ENCODE measurements at places on chromosomes 4 and X.
A peak's percentile ranks its signal among the peaks of the same experiment; 100 is the strongest.

- DNase-seq: no peak
These were observed 160.6 kb downstream of the AFF2 start for GRCh38 chrX:148661035-148661434.

- DNase-seq: no peak
These were observed 10.4 kb upstream of the USO1 start for GRCh38 chr4:75714011-75714410.

GRCh38 chrX:150765782-150766350 is 72.7 kb downstream of the MTMR1 start:
- DNase-seq: no peak

DNA sequence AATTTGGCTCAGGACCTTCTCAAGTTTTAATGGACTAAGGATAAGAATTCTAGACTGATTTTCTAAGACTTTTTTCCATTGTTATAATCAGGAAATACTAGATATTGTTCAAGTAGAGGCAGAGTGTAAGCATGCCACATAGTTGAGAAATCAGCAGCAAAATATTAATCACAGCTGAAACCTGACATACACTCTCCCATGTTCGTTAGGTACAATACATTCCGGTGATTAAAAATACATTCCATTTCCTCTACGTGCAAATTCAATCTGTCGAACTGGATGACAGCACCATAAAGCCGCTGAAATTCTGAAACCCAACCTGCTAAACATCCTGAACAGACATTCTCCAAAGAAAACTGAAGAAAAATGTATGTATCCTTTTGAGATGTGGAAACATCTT is 587.6 kb upstream of the DIPK2B start:
- no peak for DNase-seq

- no peak for DNase-seq
These were observed 63.1 kb upstream of the SPP1 start for GRCh38 chr4:87912164-87913004.

DNA sequence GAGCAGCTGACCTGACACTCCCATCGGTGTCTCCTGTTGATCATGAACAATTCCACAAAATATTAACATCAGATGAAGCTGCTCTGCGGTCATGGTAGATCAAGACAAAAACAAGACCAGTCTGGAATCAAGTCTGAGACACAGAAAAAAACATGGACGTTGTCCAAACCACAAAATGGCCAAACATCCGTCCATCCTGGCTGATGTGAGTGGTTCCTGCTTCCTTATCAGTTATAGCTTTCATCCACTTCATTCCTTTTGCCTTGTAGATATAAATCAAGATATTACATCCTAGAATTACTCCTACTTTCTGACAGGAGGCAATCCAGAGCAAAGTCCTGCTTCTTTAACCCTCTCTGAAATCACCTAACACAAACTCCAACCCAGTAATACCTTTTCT is 28.8 kb upstream of the PCSK1N start:
- no peak for DNase-seq

DNA sequence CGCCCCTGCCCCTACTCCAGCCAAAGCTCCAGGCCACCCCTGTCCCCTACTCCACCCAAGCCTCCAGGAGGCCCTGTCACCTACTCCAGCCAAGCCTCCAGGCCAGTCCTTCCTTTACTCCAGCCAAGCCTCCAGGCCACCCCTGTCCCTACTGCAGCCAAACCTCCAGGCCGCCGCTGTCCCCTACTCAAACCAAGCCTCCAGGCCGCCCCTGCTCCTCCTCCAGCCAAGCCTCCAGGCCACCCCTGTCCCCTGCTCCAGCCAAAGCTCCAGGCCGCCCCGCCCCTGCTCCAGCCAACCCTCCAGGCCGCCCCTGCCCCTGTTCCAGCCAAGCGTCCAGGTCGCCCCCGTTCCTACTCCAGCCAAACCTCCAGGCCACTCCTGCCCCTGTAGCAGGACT is 5.1 kb upstream of the ASMT start:
- DNase-seq: no peak

GRCh38 chr4:37220685-37221084 is 23.9 kb upstream of the NWD2 start:
- no peak for DNase-seq

- peak; percentile 95 for DNase-seq
These were observed 492 bp upstream of the NKX3-2 start for GRCh38 chr4:13544606-13545393.
